Fibroblast of skin of back (primary cell): ENCODE measurements at places on chromosomes 5 and 9.

GRCh38 chr9:108783731-108784495 lies 71.9 kb downstream of the ACTL7B start:
- DNase-seq = peak; percentile 25

- no peak for DNase-seq
These were observed 1235.6 kb downstream of the EFNA5 start for GRCh38 chr5:106435185-106435584.

DNA sequence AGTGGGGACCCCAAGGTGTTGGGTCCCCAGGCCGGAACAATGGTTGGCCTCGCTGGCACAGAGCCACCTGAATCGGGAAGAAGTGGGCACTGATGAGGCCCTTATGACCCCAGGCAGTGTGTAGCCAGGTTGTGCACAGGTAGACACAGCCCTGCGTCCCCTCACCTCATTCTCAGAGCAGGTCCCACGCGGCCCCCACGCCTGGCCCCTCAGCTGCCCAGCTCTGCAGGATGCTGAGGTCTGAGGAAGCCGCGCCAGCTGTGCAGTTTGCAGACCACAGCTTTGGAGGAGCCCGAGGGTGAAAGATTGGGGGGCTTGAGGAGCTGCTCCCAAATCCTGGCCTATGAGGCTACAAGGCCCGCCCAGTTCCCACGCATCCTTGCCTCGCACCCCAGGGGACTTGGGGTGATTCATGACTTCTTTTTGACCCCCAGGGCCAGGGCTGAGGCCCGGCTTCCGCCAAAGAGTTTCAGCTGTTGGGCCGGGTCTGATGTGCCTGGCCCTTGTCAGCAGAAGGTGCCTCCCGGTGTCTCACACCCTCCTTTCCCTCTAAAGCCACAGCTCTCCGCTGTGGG lies 87.8 kb upstream of the PHYKPL start:
- DNase-seq = no peak

GRCh38 chr9:128550770-128551656 lies 1.4 kb upstream of the SPTAN1 start:
- DNase-seq = peak; percentile 58

GRCh38 chr5:59637884-59638580 lies 255.5 kb downstream of the PDE4D start:
- DNase-seq = peak; percentile 48
